T-helper 2 cell treated with Interferon-gamma antibody and Interleukin-4, amounts not matched to agents 5 μg/mL and 100 μg/mL, for 36 hours (primary cell): ENCODE measurements at places on chromosomes 5 and 9.

DNA sequence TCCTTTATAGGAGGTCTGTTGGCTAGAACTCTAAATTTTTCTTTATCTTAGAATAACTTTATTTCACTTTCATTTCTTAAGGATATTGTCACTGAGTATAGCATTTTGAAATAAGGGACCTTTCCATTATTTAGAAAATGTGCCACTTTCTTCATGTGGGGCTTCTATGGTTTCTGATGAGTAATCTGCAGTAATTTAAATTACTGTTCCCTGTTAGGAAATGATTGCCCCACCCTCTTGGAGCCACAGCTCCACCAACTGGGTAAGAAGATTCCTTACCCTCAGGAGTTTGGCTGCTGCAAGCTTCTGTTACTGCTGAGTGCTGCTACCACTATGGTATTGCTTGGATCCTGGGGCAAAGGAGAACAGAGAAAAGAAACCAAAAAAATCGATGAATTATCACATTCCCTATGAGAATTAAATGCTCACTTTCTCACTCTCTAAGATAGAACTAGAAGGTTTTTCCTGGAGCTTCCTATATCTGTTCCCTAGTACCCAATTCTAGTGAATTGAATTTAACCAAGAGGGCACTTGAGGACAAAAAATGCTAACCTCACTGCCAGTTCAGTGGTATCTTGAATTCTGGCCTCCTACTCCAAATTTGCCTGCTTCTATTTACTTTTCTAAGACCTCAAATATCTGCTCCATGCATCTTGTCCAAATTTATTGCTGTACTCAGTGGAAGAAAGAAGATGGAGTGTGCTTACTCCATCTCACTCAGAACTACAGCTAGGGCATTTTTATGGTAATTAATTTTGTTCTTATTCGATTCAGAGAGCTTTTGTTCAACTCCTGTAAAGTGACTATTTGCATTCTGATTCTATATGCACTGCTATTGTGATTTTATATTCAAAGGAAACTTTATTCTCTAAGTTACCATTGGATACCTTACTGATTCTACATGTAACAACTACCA, 2111.3 kb downstream of the MAT2B start:
- DNase-seq: no peak

- no peak for DNase-seq
Measured at GRCh38 chr9:7130266-7130820, 372.6 kb downstream of the KDM4C start.

DNA sequence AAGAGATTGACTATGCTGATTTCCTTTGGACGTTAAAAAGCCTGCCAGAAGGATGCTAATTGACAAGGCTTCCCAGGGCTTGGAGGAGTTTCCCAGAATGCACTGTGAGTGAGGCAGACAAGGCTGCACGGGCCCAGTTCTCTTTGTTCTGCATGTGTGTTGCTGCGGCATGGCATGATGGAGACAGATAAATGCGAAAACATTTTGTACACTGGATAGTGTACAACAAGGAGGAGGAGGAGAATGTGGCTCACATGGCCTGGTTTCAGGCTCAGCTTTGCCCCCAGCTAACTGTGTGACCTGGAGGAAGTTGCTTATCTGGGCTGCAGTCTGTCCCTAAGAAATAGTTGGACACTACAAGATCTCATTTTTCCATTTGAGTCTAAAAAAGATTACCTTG, 135.5 kb upstream of the CPEB4 start:
- DNase-seq: no peak

- DNase-seq: no peak
Measured at GRCh38 chr5:138909734-138910133, 34.6 kb upstream of the LRRTM2 start.

DNA sequence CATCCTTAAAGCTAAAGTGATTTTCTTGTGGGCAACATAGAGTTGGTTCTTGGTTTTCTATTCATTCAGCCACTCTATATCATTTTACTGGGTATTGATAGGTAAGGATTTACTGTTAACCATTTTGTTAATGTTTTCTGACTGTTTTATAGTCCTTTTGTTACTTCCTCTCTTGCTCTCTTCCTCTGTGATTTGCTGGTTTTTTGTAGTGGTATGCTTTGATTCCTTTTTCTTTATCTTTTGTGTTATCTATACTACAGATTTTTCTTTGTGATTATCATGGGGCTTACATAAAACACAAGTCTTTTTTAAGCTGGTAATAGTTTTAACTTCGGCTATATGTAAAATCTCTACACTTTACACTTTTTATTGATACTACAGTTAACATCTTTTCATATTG, 43.3 kb downstream of the CREBRF start:
- DNase-seq: no peak

- no peak for DNase-seq
Measured at GRCh38 chr5:117326997-117327396, 752.4 kb upstream of the SEMA6A start.

- DNase-seq: no peak
Measured at GRCh38 chr5:155554500-155554899, 540.9 kb downstream of the KIF4B start.

GRCh38 chr9:97441729-97442128, 29.8 kb downstream of the TDRD7 start:
- no peak for DNase-seq

DNA sequence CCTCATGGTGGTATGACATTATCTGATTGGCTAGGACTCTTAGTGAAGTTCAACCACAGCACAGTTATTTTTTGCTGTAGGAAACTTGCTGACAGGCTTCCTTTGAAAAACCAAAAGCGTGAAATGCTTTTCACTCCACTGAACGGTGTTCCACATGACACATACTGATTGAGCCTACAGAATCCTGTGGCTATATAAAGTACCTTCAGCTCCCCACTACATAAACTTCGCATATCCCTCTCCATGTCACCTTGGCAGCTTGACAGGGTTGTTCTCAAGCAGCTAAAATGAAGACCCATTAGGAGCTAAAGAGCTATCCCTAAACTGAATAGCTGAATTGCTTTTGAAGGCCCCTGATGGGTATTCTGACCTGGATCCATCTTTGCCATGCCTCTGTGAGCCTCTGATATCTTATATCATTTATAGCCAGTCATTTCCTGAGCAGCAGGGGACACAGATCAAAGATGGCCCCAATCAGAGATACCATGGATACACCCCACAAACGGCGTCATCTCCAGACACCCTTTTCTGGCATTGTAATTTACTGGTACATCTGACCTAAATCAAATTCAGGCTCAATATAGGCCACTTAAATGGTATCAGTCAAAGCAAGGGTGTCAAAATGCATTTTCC, 91.5 kb downstream of the APBA1 start:
- no peak for DNase-seq

GRCh38 chr9:75181750-75182149, 93.4 kb downstream of the OSTF1 start:
- no peak for DNase-seq

DNA sequence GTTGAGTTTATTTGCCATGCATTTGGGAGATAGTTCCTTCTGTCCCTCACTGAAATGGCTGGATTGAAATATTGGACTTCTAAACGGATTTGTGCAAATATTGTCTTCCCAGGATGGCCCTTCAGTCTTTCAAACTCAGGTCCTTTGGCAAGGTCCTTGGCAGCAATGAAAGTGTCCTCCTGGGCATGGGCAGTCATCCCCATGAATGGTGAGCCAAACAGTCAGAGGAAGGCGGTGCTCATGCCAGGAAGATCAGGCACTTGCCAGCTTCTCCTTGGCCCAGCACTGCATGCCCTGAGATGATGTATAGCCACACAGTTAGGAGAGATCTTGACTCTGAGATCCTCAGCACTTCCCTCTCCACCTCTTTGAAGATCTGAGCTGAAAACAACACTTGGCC, 221.4 kb upstream of the KLF4 start:
- no peak for DNase-seq

DNA sequence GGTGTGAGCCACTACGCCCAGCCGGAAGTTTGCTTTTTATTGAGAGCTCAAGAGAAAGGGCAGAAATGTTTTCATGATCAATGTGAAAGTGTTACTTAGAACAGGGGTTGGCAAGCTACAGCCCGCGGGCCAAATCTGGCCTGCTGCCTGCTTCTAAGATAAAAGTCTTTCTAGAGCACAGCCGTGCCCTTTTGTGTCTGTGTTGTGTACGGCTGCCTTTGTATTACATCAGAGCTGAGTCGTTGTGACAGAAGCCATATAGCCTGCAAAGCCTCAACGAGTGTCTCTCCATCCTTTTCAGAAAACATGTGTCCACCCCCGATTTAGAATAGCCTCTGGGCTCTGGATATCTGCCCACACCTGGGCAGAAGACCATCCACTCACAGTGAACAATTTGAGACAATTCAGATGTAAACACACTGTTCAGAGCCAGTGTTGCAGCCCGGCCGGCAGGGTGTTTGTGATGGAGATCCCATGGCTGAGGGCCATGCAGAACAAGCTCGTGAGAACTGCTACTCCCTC, 28.8 kb downstream of the AK8 start:
- no peak for DNase-seq
